ENCODE measurements at places on chromosomes 4 and X.

- DNase-seq, result no peak
Observed at GRCh38 chr4:150999086-150999485, 16.0 kb downstream of the LRBA start.

DNA sequence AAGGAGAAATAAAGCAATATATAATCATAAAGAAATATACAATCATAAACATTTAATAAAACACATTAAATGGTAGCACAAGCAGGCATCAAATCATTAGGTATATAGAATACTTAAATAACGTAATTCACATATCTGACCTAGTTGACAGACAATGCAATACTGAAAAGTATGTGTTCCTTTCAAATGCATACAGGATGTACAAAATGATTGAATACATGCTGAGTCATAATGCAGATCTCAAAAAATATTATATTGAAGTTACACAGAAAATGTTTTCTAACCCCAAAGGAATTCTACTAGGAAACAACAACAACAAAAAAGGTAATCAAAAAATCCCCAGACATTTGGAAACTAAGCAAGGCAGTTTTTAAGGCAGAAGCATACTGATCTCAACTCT, 1072.0 kb upstream of the INTU start:
- no peak for DNase-seq

GRCh38 chr4:65391814-65392213, 278.5 kb downstream of the EPHA5 start:
- no peak for DNase-seq

GRCh38 chr4:54005475-54005874, 58.9 kb downstream of the CHIC2 start:
- no peak for DNase-seq

DNA sequence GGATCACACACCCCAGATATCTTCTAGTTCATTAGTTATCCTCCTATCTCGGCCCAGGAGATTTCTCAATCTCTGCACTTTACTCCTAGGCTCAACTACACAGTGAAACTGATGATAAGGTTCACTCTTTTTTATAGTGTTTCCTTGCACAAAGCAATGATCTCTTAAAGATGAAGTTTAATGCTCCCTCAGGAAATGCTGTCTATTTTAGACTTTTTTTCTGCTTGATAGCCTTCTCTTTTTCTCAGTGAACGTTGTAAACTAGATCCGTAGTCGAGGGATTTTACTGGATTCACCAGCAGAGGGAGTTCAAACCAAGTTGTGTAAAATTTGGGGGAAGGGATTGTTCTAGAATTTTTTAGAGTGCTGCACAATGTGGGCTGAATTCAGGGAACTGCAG, 269.6 kb downstream of the GBA3 start:
- no peak for DNase-seq

DNA sequence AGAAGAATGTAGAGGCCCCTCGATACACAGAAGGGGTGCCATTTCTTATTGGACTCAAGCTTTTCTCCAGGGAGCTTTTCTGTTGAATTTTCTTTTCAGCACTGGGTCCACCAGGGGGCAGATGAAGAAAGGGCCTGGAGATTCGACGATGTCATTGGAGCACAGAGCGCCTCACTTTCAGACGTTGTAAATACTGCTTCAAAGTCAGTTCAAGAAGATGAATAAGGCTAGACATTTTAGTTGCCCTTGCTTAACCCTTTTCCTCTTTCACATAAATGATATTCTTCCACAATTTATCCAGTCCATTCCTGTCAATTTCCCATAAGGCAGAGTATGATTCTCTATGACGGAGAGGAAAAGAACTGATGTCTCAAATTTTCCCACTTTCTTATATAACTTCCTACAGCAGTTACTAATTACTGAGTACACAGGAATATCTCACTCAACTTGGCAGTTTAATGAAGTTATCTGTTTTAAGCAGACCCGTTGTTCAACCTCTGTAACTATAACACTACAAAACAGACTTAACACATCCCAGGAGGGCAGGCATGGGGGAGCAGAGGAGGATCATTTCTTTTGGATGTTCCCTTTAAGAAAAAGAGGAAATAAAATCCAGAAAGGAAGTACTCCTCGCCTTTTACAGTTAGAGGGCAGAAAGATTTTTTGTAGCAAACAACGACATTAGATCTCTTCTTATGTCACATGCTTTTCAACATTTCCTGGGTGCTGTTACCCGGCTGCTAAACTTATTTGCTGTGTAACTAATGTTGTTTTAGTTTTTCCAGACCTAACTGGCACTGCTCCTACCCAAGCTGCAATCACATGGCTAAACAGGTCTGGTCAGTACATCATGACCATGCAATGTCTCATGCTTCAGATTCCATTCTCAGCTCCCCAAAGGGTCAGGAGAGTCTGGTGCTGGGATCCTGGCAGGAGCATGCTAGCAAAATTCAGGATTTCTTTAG, 12.2 kb upstream of the CENPU start:
- DNase-seq, result peak; percentile 44

- no peak for DNase-seq
Observed at GRCh38 chr4:94895081-94895480, 137.3 kb downstream of the BMPR1B start.

DNA sequence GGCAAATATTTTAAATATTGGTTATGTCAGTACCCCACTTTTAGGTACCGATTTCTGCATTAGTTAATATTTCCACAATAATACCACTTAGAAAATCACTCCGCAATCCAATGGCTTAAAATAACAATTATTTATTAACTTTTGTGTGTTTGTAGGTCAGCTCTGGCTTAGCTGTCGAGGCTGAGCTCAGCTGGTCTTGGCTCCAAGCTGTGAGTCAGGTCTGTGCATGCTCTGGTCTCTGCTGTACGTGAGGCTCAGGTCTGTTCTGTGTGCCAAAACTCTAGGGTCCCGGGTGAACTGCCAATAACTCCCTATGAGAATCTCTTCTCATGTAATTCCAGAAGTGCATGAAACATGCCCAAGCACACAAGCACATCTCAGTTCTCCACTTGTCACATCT, 245.8 kb upstream of the GK2 start:
- no peak for DNase-seq

- DNase-seq, result no peak
Observed at GRCh38 chr4:187192266-187192665, 468.6 kb upstream of the FAT1 start.

DNA sequence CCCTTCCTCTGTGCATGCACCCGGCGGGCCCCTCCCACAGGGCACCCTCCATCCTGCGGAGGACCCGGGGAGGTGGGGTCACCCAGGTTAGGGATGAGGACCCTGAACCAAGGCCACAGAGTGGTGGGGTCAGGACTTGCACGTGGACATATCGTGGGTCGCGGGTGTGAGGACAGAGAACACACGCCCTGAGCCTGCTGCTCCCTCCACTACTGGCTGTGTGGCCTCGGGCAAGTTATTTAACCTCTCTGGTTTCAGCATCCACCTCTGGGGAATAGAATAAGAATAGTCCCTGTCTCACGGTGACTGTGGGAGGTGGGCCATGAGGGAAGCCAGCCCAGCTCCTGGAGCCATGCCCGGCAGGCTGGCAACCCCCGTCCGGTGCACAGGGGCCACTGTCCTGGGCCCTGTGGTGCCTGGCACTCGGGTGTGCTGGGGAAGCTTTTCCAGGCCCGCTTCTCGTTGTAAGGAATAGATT, 5.1 kb downstream of the PSAPL1 start:
- no peak for DNase-seq

DNA sequence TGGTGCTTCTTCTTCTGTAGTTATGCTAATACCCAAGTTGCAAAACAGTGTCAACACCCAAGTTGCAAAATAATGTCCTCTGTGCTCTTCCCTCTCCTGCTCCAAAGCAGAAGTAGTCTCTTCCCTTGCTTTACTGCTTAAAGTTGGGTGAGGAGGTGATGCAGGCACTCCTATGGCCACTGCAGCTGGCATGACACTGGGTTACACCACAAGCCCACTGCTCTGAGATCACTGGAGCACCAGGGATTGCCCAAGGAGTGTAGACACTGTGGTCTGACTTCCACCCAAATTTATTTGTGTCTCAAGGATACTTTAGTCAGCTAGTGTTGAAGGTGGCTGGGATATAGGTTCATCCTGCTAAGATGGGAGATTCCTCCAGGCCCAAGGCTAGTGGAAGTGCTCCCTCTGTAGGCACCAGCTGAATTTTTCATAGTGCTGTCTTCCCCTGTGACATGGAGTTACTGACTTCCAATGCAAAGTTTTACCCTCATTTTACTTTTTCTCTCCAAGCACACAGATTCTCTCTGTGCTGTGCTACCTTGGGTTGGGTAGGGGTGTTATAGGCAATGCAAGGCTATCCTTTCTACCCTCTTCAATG, 196.2 kb upstream of the TENT5D start:
- no peak for DNase-seq

DNA sequence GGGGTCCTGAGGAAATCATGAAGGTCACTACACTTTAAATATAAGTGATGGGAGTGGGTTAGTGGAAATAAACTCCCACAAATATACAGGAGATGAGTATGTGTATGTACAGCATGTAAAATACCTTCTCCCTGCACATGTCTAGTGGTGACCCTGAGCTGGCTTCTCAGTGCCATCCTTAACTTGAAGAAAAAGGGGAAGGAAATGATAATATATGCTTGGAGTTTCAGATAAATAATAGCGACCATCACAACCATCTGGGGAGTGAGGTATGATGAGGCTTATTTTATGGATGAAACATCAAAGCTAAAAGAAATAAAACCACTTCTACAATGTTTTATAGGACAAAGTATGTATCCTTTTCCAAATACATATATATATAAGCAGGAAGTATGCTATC, 41.0 kb upstream of the SORBS2 start:
- no peak for DNase-seq

DNA sequence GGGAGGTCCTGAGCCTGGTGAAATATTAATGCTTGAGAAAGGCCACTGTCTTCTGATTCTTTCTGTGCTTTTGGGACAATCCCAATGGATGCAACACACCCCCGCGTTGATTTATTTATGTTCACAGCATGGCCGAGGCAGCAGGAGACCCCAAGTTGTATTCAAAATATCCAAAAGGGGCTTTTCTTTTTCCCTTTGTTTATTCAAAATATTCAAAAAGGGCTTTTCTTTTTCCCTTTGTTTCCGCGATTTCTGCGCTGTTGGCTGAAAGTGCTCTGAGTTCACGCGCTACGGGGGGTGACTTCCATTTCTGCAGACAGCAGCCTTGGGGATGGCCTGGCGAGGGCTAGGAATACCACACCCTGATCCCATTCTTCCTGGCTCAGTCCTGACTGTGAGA, 59.5 kb upstream of the PPP2R3B start:
- no peak for DNase-seq

- no peak for DNase-seq
Observed at GRCh38 chr4:87805971-87806370, 6.6 kb downstream of the IBSP start.

DNA sequence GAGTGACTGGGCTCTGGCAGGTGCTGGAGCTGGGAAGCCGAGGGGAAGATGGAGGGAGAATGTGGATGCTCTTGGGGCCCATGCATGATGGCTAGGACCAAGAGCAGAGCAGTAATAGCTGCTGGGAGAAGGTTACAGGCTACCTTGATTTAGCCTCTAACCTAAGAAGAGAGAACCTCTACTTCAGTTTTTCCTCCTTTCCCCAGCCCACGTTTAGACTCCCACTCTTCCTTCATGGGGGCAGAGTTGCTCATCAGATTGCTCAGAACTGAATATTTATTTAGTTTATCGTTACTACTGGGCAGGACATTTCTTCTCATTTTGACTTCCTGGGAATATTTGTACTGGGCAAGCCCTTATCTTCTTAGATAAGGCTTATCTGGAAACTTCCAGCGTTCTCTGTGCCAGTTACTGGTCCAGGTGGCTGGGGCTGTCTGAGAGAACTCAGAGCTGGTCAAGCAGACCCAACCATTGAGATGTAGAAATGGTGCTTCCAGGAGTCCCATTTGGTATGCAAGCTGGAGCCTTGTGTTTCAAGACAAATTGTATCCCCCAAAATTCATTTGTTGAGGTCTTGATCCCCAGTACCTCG, 442.9 kb upstream of the BOD1L1 start:
- no peak for DNase-seq

DNA sequence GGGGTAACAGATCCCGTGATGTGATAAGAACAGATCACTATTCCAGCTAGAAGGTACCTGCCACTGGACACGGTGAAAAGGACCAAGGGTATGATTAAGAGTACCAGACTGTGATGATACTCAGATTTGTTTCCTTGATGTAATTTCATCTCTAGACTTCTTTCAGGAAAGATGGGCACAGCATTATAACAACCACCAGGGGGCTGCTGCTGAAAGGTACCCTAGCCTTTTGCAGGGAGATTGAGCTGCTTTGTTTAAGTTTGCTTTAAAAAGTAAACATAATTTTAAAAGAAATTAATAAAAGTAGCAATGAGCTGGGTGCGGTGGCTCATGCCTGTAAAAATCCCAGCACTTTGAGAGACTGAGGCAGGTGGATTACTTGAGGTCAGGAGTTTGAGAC, 145.4 kb downstream of the EMCN start:
- DNase-seq, result no peak

GRCh38 chrX:82816562-82816961, 691.5 kb upstream of the POU3F4 start:
- no peak for DNase-seq

Data from progenitor cell of endocrine pancreas (in vitro differentiated cells).